ENCODE measurements at places on chromosomes 1 and 21.
A peak's percentile ranks its signal among the peaks of the same experiment; 100 is the strongest.

- no peak for DNase-seq
These were observed 24.8 kb downstream of the MARK1 start for GRCh38 chr1:220552672-220553260.

- peak; percentile 72 for DNase-seq
These were observed 40.9 kb upstream of the BEND5 start for GRCh38 chr1:48817505-48818114.

- no peak for DNase-seq
These were observed 20.4 kb upstream of the GPR88 start for GRCh38 chr1:100517515-100517914.

DNA sequence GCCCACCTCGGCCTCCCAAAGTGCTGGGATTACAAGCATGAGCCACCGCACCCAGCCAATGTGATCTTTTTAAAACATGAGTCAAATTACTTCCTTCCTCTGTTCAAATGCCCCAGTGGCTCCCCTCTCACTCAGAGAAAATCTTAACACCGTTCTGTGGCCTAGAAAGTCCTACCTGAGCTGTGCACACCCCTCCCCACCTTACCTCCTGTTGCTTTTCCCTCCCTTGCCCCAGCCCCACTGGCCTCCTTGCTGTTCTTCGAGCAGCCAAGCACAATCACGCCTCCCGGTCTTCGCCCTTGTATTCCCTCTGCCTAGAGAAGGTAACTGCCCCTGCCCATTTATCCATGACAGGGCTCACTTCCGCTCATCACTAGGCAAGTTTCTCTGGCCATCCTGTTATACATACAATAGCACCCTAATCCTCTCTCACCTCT is 62.6 kb upstream of the RPL11 start:
- DNase-seq, result no peak

DNA sequence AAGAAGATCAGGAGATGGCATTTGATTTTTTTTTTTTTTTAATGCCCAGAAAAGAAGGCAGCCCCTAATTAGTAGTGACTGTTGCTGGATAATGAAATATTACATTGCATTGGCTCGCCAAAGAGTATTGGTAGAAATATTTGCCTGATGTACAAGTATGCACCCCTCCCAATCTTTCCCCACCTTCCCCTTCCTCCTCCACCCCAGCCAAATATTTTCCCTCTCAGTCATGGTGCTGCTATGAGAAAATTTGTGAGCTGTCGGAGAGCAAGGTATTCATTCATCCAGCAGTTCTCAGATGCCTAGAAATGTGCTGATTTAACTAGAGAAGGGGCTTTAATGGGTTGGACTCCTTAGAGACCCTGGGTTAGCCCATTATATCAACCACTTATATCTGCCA is 50.5 kb upstream of the IKBKE start:
- DNase-seq, result no peak

GRCh38 chr1:207077470-207078377 is 10.9 kb upstream of the C4BPB start:
- peak; percentile 72 for DNase-seq

- no peak for DNase-seq
These were observed 15.0 kb upstream of the SLC2A7 start for GRCh38 chr1:9041116-9041779.

- no peak for DNase-seq
These were observed 371.6 kb downstream of the AMY1C start for GRCh38 chr1:104121271-104121670.

- DNase-seq, result peak; percentile 63
These were observed 604 bp downstream of the FGR start for GRCh38 chr1:27634177-27634984.

GRCh38 chr1:3746830-3747521 is 5.3 kb upstream of the CCDC27 start:
- peak; percentile 100 for DNase-seq

GRCh38 chr1:9657521-9658032 is 6.0 kb downstream of the PIK3CD start:
- no peak for DNase-seq

GRCh38 chr1:171084091-171084490 is 6.6 kb upstream of the FMO3 start:
- no peak for DNase-seq

DNA sequence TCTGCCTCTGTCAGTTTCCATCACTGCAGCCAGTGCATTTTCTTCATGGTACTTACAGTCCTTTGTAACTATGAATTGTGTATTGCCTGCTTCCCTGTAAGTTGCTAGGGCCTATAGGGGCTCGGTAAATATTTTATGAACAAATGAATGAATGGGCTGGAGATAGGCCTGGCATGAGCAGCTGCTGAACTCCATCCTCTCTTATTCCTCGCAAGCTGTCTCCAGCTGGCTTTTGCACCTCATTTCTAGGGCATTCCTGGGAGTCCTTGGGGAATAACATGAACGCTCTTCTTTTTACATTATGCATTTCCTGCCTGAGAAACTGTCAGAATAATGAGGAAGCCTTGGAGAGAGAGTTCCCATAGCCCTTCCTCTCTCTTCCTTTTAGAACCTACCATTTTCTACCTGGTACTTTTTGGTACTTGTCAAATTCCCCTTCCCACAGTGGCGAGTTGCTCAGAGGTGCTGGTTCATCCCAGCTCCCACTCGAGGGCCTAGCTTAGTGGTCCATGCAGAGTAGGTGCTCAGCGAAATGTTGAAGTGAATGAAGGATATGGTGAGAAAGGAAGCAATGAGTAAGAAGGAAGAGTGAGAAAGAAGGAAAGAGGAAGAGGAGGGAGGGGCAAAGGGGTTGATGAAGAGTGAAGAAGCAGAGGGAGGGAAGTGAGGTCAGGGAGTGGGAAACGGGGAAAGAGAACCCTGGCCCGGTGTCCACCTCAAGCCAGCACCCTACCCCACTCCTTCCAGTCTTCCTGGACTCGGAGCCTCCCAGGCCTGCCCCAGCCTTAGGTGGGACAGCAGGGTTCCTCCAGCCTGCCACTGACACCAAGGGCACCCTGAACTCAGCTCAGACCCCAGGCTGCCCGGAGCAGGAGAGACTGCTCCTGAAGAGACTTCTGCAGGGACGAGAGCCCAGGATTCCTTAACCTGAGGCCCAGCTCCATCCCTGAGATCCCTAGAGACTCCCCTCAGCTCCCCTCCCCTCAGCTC is 29.6 kb downstream of the KCNC4 start:
- no peak for DNase-seq

DNA sequence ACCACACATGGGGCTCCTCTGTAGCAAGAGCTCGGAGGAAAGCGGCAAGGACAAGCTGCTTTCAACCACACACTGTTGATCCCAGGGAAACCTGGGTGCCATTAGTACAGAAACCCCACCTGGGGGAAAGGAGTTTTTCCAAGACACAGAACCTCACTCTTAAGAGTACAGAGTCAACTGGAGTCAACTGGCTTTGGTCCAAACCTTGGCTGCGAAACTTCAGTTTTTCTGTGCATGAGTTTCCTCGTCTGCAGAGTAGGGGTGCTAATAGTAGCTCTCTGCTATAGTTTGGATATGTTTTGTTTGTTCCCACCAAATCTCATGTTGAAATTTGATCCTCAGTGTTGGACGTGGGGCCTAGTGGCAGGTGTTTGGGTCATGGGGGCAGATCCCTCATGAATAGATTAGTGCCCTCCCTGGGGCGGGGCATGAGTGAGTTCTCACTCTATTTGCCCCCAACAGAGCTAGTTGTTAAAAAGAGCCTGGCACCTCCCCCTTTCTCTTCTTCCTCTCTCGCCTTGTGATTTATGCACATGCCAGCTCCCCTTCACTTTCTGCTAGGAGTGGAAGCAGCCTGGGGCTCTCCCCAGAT is 161.1 kb downstream of the PIGK start:
- no peak for DNase-seq

- DNase-seq, result peak; percentile 4
These were observed 21.1 kb downstream of the PRXL2B start for GRCh38 chr1:2607641-2608091.

DNA sequence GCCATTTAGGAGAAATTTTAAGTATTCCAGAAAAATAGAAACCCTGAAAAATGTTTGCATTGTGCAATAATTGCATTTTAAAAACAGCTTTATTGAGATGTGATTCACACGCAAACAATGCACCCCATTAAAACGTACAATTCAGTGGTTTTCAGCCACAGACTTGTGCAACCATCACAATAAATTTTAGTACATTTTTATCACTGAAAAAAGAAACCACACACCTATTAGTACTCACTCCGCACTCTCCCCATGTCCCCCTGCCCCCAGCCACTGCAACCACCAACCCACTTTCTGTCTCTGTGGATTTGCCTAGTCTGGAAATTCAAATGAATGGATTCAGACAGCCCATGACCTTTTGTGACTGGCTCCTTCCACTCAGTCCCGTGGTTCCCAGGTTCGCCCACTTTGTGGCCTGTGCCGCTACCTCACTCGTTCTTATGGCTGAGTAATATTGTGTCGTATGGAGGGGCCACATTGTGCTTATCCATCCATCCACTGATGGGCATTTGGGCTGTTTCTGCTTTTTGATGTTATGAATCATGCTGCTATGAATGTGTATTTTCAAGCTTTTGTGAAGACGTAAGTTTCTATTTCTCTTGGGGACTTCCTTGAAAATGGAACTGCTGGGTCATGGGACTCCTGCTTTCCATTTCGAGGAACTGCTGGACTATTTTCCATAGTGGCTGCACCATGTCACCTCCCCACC is 147.7 kb upstream of the ARHGEF16 start:
- DNase-seq, result no peak

GRCh38 chr1:170537798-170538503 is 6.0 kb downstream of the GORAB start:
- DNase-seq, result no peak

DNA sequence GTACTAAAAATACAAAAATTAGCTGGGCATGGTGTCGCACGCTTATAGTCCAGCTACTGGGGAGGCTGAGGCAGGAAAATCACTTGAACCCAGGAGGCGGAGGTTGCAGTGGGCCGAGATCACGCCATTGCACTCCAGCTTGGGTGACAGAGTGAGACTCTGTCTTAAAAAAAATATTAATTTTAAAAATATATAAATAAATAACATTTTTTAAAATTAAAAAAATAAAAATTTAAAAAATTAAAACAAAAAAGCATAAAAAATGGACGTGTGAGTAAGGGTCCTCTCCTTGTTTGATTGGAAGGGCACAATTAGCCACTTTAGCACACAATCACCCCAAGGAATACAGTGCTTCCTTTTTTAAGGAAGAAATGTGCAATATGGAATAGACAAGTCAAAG is 18.6 kb downstream of the EBNA1BP2 start:
- no peak for DNase-seq

Measured in iPS-NIHi11 (cell line).